ENCODE measurements at places on chromosomes 5 and 9. TPM values are rescaled to one million over a fixed set of nuclear protein-coding genes. Genes with fewer than 3 reads are reported as not detected.

- DNase-seq = no peak
- H3K27me3 ChIP-seq = no peaks in the 10 kb centered on the region
- H3K27ac ChIP-seq = no peak overlapping the region
- no peaks in the 10 kb centered on the region for H3K4me1 ChIP-seq
Observed at GRCh38 chr5:80777347-80778287, 122.8 kb upstream of the DHFR start.

DNA sequence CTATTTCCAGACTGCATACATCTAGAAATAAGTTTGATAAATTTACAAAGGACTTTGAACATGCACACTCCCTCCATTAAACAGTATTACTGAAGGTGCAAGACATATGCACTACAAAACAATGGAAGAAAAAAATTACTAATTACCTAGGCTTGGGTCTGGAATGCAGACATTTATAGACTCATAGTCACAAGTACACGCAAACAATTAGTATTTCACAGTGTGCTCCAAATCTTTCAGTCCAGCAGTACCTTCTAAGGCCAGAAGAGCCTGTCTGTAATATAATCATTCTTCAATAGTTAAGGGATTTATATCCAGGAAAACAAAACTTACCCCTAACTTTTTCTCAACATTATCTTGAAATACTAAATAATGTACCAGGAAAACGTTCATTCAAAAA is 11.2 kb downstream of the RICTOR start:
- H3K27me3 ChIP-seq = no peaks in the 10 kb centered on the region
- H3K4me3 ChIP-seq = no peak overlapping the region

DNA sequence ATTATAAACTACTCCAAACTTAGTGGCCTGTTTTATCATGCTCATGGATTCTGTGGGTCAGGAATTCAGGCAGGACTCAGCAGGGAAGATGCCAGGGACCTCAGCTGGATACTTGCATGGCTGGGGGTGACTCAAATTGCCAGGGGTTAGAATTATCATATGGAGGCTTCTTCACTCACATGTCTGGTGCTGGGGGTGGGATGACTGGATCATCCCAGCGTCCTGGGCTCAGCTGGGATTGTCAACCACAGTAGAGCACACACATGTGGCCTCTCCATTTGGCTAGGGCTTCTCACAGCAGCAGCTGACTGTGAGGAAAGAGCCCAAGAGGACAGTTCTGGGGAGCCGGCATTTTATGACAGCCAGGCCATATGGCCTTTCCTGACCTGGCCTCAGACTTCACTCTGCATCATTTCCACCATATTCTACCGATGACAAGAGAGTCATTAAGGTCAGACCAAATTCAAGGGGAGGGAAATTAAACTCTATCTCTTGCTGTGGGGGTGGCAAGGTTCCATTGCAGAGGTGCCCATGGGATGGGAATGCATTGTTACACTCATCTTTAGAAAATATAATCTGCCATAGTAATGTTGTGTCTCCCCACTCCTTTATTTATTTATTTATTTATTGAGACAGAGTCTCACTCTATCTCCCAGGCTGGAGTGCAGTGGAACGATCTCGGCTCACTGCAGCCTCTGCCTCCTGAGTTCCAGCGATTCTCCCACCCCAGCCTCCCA is 5.2 kb upstream of the GRK6 start:
- H3K27ac ChIP-seq = no peak overlapping the region
- no peak overlapping the region for H3K4me3 ChIP-seq
- no peaks in the 10 kb centered on the region for H3K27me3 ChIP-seq
- H3K36me3 ChIP-seq = no peaks in the 10 kb centered on the region
- H3K4me1 ChIP-seq = peaks cover 10% of the 10 kb centered on the region

DNA sequence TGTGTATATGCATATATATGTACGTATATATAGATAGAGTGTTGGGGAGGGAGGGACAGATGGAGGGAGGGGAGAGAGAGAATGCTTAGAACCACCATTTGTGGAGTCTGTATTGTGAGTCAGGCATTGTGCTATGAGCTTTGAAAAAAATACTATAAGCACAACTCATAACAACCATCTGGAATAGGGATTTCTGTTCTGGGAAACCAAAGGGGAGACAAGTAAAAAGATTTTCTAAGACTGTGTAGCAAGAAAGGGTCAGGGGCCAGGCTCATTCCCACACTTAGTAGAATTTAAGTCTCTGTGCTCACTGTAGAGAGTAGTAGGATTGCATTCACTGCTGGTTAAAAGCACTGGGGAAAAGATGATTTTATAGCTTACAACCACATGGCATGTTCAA is 202.3 kb upstream of the SGCD start:
- H3K36me3 ChIP-seq = no peaks in the 10 kb centered on the region
- no peak for DNase-seq
- no peak overlapping the region for H3K27ac ChIP-seq
- no peaks in the 10 kb centered on the region for H3K4me1 ChIP-seq
- no peaks in the 10 kb centered on the region for H3K27me3 ChIP-seq

- H3K27ac ChIP-seq = no peak overlapping the region
- H3K36me3 ChIP-seq = no peaks in the 10 kb centered on the region
- H3K27me3 ChIP-seq = no peaks in the 10 kb centered on the region
- no peak overlapping the region for H3K4me3 ChIP-seq
- no peaks in the 10 kb centered on the region for H3K4me1 ChIP-seq
- DNase-seq = no peak
Observed at GRCh38 chr9:79862921-79863890, 291.4 kb downstream of the TLE4 start.

DNA sequence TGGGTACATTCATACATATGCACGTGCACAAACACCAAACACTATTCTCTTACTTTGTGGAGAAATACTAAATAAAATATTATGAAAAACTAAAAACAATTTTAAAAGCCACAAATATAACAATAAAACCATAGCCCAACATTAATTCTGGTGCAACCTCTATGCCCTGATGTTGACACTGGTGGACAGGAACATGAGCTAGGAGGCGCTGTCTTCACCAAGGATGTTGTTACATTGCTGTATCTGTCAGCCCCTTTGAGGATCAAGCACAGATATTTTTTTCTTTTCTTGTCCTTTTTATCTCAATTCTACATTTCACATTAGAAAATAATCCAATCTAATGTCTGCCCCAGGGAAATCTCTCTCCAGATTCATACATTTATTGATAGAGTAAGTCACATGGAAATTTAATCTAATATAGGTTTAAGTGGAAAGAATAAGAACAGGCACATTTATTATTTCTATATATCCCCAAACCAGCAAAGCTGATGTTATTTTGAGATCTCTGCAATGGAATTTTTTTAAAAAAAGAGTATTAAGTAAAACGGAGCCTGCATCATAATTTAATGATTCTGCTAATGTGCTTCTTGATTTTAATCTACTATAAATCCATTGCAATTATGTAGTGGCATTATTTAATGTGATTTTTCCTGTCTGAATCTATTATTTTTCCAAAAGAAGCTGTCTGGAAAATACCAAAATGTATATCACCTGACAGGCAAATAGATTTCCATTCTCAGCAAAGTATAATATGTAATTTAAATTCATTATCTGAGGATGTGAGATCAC is 716.5 kb downstream of the MTRR start:
- no peaks in the 10 kb centered on the region for H3K36me3 ChIP-seq
- H3K4me3 ChIP-seq = no peak overlapping the region
- H3K27ac ChIP-seq = no peak overlapping the region
- H3K27me3 ChIP-seq = no peaks in the 10 kb centered on the region
- no peak for DNase-seq

DNA sequence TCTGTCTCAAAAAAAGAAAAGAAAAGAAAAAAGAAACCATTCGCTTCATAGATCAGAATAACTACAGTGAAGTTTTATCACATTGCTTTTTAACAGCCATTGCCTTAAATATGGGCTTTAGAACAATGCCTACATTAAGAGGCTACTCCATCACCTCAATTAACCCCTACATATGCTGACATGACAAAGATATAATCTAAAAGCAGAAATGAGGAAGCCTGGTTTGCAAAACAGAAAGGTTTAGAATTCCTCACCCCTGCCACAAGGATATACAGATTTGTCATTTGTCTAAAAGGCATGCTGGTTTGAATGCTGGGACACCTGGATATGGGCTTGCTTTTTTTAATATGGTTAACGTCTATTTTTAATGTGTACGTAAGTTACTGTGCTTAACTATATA is 1353.0 kb upstream of the C9orf72 start:
- H3K4me3 ChIP-seq = no peak overlapping the region
- no peak overlapping the region for H3K27ac ChIP-seq
- DNase-seq = no peak
- H3K36me3 ChIP-seq = no peaks in the 10 kb centered on the region
- H3K27me3 ChIP-seq = no peaks in the 10 kb centered on the region
- no peaks in the 10 kb centered on the region for H3K4me1 ChIP-seq

DNA sequence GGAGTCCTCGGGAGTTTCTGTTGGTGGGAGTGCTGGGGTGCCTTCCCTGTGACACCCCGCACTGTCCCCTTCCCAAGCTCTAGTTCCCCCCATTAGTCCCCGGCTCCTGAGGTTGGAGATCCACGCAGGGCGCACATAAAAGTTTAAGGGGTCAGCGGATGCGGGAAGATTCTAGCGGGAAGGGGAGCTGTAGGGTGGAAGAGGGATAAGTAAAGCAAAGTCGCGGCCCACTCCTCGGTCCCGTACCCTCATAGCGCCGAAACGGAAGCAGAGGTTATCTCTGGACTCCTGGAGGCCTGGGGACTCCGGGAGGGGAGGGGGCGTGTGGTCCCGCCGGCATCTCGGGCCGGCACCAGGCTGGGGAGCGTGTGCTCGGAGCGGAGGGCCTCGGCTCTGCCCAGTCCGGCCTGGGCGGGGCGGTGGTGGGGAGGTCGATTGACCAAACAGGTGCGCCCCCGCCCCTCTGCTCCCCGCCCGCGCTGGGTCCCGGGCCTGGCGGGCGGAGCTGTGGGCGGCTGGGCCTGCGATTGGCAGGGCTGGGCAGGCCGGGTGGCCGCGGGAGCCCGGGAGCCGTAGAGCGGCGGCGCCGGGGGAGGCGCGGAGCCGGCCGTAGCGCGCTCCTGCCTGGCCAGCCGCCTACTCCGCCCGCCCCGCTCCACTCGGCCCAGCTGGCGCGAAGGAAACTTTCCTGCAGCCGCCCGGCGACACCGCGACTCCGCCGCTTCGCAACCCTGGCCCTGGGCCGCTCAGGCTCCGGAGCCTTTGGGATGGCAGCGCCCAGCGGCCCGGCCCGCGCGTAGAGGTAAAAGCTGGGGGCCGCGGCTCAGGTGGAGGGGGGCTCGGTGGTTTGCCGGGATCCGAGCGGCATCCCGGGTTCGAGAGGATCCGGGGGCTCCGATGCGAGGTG is 52.2 kb upstream of the DAB2IP start:
- no peak overlapping the region for H3K4me3 ChIP-seq
- no peaks in the 10 kb centered on the region for H3K36me3 ChIP-seq
- peaks cover 46% of the 10 kb centered on the region for H3K27me3 ChIP-seq
- no peak for DNase-seq
- no peak overlapping the region for H3K27ac ChIP-seq
- H3K4me1 ChIP-seq = no peaks in the 10 kb centered on the region

The FGD3 gene
- total RNA-seq = 0.76 TPM

The TSSK1B gene
- total RNA-seq = not detected

All from K562 (cell line).